IPS DF 6.9 (cell line): ENCODE measurements at places on chromosomes 7 and 10.
A peak's percentile ranks its signal among the peaks of the same experiment; 100 is the strongest.

DNA sequence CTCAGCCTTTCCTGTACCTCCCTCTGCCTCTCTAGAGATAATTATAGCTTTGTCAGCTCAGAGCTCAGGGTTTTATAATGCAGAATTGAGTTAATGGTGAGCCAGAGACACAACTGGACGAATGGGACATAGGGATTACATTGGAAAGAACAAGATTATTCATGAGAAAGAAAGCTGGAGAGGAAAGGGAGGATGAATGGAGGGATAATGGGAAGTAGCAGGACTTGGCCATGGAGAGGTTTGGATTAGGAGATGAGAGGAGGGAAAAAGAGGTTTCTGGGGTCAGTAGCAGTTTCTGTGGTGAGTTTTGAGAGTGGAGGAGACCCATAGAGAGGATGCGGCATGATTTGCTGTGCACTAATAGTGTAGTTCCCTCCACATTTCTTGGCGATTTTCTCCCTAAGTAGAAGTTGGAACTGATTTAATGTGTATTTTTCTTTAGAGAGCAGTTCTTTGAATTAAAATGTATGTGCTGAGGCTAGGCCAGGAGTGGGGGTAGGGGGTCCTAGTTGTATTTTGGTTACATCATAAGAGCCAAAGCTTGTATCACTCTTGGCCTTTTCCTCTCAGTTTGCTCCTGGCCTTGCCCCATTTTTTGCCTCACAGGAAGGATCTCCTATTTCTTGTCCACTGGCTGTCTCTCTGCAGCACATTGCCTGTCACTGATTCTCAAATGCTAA is 107.4 kb downstream of the MKX start:
- DNase-seq, result no peak

GRCh38 chr7:19984231-19984632 is 210.8 kb upstream of the TMEM196 start:
- no peak for DNase-seq

DNA sequence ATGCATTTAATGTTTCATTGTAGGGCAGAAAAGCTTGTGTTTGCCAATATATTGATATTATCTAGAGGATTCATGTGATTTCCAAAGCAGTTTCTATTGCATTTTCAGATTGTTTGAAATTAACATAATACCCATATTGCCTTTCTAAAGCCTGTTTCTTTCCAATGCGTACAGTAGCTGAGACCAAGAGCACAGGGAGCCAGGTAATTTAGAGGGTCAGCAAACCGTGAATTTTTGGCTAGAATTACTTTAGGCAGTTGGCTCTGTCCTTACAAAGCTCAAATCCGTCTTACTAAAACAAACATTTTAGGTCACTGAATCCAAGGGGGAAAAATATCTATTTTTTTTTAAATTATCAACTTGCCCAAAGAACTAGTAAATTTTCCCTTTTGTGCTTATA is 604.9 kb upstream of the ADARB2 start:
- DNase-seq, result no peak

DNA sequence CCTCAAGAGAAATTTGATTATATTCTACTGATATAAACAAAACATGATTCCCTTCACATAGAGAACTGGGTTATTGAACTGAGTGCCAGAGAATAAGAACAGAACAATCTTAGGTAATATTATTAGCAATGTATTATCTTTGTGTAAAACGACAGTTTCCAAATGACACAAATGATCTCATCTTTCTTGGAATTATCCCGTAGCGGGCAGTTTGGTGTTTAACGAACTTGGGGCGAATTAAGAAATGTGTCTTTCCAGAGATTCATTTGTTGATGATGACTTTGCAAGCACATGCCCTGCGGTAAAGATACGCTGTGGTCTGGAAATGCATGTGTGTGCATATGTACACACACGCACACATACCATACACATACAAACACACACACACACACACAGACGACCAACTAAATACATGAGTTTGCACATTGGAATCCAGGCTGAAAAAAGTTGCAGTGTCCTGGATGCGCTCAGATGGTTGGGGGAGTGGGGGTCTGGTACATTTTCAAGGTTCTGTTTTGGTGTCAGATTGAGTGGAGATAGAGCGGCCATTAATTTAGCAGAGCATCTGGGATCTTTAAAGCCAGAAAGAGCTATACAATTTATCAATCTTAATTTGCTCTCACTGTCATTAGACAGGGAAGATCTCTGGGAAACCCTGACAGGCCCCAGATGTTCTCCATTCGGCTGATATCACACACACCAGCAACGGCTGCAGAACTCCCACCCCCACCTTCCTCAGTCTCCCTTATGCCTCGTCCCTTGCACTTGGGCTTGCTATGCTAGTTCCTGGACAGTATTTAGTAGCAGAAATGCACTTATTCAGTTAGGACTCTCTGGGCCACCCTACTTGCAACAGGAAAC is 112.4 kb upstream of the FAM171A1 start:
- DNase-seq, result no peak

GRCh38 chr7:93055543-93056107 is 62.2 kb downstream of the SAMD9 start:
- no peak for DNase-seq

GRCh38 chr10:74058658-74059057 is 60.7 kb downstream of the VCL start:
- DNase-seq, result no peak

GRCh38 chr10:115909037-115909436 is 364.0 kb downstream of the GFRA1 start:
- no peak for DNase-seq

DNA sequence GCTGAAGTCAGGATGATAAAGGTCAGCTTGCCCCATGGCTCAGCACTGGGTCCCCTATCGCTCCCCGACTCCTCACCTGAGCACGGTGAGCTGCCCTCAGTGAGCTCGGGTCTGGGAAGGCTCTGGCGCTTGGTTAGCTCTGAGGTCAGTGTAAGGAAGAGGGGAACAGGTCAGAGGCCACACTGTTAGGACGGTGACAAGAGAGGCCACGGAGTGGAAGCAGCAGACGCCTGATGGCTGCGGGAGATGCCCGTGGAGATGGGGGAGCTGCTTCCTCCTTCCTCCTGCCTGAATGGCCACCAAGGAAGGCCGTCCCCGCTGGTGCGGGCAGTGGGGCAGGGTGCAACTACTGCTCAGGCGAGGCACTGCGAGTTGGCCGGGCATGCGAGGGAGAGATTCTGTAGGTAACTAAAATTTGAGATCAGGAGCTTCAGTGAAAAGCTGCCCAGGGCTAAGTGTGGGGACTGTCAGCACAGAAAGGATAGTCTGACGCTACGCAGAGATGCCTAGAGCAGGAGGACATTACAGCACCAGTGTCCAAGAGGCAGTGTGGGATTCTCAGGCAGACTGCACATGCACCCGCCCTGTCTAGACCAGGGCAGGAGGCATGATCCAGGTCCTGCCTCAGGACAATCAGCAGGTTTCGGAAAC is 231.3 kb upstream of the GRB10 start:
- no peak for DNase-seq

GRCh38 chr10:79393924-79394610 is 46.8 kb downstream of the PPIF start:
- DNase-seq, result no peak

DNA sequence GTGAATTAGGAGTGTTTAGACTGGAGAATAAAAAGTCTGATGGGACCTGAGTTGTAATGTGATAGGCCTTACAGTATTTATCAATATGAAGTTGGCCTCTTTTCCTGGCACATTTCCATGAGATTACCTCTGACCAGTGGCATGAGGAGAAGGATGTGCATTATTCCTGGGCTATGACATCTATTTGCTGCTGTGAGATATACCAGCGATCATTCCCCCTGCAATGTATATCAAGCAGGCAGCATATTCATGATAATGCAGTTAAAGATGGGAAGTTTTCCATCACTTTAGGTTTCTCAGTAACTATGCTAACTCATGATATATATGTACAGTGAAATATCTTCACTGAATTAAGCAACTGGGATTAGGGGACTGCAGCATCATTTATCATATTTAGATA is 142.8 kb upstream of the MBL2 start:
- DNase-seq, result no peak

DNA sequence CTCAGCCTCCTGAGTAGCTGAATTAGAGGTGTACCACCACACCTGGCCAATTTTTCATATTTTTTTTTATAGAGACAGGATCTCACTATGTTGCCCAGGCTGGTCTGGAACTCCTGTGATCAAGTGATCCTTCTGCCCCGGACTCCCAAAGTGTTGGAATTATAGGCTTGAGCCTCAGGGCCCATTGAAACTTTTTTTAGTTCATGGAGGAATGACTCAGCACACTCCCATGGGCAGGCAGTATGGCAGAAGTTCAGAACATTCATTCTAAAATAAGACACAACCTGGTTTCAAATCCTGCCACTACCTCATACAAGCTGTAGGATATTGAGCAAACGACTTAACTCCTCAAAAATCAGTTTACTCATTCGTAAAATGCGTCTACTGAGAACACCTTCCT is 320.4 kb upstream of the SP8 start:
- DNase-seq, result no peak

- DNase-seq, result no peak
Measured at GRCh38 chr7:240887-241421, 48.6 kb downstream of the FAM20C start.

GRCh38 chr10:72124989-72125388 is 36.6 kb upstream of the SPOCK2 start:
- no peak for DNase-seq

- no peak for DNase-seq
Measured at GRCh38 chr10:10701084-10701611, 316.5 kb upstream of the CELF2 start.

GRCh38 chr7:54141576-54141975 is 400.6 kb upstream of the VSTM2A start:
- DNase-seq, result no peak

DNA sequence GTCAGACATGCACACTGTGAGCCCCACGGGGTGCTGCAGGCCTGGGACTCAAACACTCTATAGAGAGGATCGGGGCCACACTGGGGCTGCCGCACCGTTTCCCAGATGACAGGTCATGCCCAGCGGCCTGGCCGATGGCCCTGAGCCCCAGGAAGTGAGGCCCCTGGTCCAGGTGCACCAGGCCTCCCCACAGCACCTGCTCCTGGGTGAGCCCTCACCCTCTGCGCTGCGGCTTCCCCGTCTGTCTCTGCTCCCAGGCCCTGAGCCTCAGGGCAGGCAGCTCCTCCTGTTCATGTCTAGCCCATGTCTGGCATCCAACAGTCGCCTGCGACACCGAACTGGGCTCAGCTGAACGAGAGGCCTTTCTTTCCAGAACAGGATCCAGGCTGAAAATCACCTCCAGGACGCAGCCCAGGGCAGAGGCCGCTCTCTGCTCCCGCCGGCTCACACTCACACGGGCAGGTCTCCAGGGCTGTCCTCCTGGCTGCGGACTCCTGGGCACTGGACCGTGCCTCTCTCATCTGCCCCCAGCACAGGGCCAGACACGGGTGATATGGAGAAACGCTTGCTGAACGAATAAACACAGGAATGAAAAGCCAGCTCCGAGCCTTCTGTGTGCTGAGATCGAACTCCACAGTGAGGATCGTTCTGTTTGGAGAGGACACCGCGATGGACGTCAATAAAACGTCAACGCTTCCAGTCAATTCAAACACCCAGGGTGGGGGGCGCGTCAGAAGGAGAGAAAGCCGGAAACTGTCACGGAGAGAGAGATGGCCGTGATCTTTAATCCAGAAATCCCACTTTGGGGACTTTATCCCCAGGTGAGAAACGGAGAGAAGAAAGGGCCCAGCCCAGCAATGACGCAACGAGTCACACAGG is 202.4 kb downstream of the ELFN1 start:
- no peak for DNase-seq

GRCh38 chr7:7176406-7177043 is 5.8 kb upstream of the C1GALT1 start:
- DNase-seq, result no peak

GRCh38 chr10:127338399-127339110 is 142.2 kb upstream of the INSYN2A start:
- no peak for DNase-seq

- no peak for DNase-seq
Measured at GRCh38 chr10:89242840-89243568, 8.6 kb downstream of the LIPA start.

GRCh38 chr10:103554488-103555324 is 61.2 kb downstream of the NEURL1 start:
- DNase-seq, result peak; percentile 9

GRCh38 chr7:110486549-110486948 is 604.4 kb upstream of the LRRN3 start:
- no peak for DNase-seq

DNA sequence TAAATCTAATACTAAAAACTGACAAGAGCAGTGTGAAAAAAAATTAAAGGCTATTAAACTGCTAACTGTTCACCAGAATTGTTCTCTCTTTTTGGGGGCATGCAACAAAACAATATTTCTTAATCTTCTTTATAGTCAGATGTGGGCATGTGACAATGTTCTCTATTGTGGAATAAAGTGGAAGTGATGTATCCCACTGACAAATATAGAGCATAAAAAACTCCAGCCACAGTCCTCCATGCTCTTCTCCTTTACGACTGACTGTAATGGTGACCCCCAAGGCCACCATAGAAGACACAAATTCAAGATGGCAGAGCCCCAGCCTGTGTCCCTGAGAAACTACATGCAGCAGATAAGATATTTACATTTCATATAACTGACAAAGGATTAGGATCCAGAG is 11.6 kb upstream of the CCDC6 start:
- DNase-seq, result no peak

DNA sequence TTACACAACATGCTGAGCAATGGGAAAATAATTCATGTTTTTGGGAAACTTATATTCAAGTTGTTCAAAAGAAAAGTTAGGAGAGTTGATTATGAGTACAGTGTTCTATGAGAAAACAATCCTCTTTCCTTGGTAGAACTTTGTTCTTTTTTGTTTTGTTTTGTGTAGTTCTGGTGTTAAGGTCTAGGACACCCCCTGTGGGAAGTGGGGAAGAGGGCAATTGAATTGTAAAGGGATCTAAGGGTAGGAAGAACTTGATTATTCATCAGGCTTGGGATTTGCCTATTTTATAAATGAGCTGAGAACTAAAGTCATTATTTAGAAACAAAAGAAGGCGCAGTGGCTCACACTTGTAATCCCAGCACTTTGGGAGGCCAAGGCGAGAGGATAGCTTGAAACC is 25.9 kb upstream of the CDK13 start:
- DNase-seq, result no peak

GRCh38 chr7:30950197-30950596 is 13.6 kb upstream of the GHRHR start:
- DNase-seq, result no peak

GRCh38 chr10:66671064-66671463 is 254.8 kb upstream of the LRRTM3 start:
- no peak for DNase-seq

DNA sequence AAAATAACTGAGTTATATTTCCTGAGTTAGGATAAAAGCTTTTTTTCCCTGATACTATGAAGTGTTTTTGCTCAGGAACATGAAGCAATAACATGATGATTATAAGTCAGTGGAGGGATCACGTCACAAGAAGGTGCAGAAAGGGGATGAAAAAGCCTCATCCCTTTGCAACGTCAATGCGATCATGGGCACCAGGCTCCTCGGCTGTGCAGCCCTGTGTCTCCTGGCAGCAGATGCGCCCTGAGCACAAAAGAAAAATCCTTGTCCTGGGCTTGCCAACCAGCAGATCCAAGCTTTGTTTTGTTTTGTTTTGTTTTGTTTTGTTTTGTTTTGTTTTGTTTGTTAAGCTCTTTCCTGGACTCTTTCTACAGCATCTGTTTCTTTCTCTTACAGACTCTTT is 103.5 kb upstream of the PRSS1 start:
- DNase-seq, result no peak

- DNase-seq, result no peak
Measured at GRCh38 chr7:41437257-41438196, 265.4 kb downstream of the INHBA start.

- no peak for DNase-seq
Measured at GRCh38 chr10:33152750-33153149, 181.7 kb downstream of the NRP1 start.
